ENCODE measurements at places on chromosomes 4 and X. TPM values are rescaled to one million over a fixed set of nuclear protein-coding genes. Genes with fewer than 3 reads are reported as not detected.

DNA sequence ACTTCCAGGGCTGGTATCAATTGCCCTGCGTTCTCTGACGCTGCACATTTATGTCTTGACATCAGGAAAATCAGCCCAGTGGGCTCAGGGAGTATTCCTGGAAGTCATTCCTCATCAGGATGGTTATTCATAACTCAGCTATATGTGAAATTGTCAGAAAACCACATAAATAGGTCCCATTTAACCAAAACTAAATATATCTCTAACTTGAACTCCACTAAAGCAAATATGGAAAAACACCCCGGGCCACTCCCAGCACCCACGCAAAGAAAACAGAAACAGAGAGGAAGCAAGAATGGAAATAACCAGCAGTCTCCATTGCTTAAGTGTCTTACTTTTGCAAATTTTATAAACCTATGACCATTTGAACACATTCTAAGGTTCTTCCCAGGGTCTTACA is 112.0 kb downstream of the IRF2 start:
- no peaks in the 10 kb centered on the region for H3K27me3 ChIP-seq
- H3K4me3 ChIP-seq = no peak overlapping the region
- peaks cover 26% of the 10 kb centered on the region for H3K4me1 ChIP-seq
- DNase-seq = no peak

DNA sequence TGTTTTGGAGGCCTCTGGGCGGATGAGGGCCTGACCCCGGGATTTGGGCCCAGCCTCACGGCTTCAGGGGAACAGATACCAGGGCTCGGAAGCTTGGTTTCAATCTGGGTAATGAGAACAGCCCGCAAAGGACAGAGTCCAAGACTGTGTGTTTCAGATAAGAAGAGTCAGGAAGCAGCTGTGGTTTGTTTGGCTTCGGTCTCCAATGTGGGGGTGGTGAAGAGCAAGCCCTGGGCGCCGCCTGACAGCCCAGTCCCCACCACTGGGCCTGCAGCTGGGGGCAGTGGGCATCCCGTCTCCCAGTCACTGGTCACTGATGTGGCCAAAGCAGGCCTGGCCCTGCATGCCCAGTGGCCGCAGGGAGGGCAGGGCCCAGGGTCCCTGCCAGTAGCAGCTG is 9.1 kb downstream of the WFS1 start:
- H3K27me3 ChIP-seq = no peaks in the 10 kb centered on the region
- no peak overlapping the region for H3K4me3 ChIP-seq
- peak; percentile 50 for DNase-seq

GRCh38 chr4:2925931-2926860 is 37.0 kb downstream of the NOP14 start:
- H3K4me1 ChIP-seq = no peaks in the 10 kb centered on the region
- peaks cover 12% of the 10 kb centered on the region for H3K36me3 ChIP-seq
- peak; percentile 52 for DNase-seq

DNA sequence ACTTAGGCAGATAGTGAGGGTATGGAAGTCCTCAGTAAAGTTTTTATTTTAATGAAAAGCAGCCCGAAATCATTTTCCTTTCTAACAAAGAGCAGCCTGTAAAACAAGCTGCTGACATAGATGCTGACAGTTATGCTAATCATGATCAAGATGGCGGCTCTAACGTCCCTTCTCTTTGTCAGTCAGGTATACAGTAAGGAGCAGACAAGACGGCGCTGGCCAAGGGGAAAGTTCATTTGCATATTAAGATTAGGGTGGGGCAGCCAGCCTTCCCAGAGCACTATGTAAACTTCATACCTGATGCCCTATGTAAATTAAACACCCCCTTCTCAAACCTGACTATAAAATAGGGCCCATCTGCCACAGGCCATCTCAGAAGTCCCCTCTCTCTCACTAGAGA is 76.9 kb downstream of the MAGEB10 start:
- no peaks in the 10 kb centered on the region for H3K36me3 ChIP-seq
- H3K4me1 ChIP-seq = no peaks in the 10 kb centered on the region
- no peaks in the 10 kb centered on the region for H3K27me3 ChIP-seq

Gene PLXNB3
- 1.1 TPM for total RNA-seq

DNA sequence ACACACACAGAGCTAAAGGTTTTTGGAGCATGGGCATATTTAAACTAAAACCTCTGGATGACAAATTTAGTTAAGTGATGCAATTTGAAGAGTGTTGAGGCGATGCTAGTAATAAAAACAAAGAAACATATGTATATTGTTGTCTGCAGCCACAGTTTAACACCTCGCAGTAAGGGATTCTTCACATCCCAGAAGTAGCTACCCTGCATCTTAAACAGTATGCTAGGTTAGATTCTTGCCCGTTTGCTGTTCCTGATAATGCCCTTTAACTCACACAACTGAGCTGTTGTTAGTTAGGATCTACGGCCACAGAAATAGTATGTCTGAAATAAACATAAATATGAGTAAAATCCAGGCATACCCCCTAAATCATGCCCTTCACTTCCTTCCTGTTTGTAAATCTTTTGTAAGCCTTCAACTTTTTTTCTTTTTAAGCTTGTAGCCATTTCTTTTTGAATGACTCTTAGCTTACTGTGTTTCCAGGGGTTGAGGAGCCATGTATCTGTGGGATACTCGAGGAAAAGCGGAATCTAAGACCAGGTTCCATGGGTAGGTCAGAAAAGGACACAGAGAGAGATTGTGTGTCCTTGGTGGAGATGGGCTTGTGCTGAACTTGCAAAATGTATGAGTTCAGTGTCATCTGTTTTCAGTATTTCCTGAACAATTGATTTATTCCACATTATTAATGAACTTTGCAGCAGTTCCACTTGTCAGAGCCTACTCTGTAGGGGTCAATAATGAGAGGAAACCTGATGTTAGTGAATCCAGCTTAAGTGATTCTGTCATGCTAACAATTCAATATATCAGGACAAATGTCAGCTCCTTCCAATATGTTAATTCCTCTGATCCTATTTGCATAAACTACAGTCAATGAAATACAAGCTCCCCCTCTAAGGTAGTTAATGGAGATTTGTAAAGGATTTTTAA is 349.6 kb downstream of the GPAT3 start:
- no peaks in the 10 kb centered on the region for H3K36me3 ChIP-seq
- no peak for DNase-seq
- H3K27ac ChIP-seq = no peak overlapping the region
- H3K4me3 ChIP-seq = no peak overlapping the region
- H3K27me3 ChIP-seq = no peaks in the 10 kb centered on the region
